ENCODE measurements at places on chromosomes 12 and 14.
A peak's percentile ranks its signal among the peaks of the same experiment; 100 is the strongest.

- DNase-seq: no peak
Measured at GRCh38 chr12:106305376-106305775, 2.8 kb downstream of the TCP11L2 start.

- no peak for DNase-seq
Measured at GRCh38 chr14:91058042-91058581, 2.3 kb downstream of the RPS6KA5 start.

GRCh38 chr14:69693801-69694729 lies 72.9 kb upstream of the SRSF5 start:
- DNase-seq: no peak

DNA sequence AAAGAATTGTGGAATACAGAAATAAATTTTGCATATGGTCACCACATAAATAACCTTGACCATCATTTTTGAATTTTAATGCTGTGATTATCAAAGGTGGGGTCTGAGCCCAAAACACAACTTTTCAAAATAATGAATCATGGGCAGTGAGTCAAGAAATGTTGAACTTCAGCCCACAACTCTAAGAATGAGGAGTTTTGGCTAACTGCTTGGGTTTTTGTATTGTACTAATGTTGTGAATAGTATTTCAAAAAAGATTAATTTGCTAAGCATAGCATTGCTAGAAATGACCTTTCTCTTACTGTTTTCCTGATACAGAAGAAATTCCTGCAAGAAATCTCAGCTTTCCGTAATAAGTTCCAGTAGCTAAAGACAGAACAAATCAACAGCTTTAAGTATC lies 24.4 kb upstream of the YARS2 start:
- DNase-seq: no peak

GRCh38 chr14:94043756-94044475 lies 17.8 kb downstream of the OTUB2 start:
- DNase-seq: no peak

GRCh38 chr12:87234898-87235297 lies 794.3 kb downstream of the C12orf50 start:
- no peak for DNase-seq

DNA sequence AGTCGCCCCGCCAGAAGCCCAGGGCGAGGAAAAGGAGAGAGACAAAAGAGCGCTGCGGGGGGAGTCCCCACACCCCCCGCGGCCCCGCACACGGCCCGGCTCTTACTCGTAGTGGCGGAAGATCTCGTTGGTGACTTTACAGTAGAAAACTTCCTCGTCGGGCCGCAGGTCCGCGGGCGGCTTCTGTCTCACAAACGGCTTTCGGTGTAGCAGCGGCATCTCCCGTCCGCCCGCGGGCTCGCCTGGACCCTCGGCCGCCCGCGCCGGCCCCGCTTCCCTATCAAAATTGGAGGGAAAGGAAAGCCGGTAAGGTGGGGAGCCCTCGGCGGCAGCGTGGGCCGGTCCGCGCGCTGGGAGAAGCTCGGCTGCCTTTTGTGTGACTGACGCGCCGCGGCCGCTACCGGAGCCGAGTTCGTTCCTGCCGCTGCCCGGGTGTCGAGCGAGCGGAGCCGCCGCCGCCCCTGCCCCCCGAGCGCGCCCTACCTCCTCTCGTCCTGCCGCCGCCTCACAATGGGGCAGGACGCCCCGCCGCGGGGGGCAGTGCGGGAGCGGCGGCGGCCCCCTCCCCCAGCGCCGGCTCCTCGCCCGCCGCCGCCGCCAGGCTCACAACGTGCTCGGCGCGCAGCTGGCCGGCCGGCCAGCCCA lies 652 bp downstream of the BAZ1A start:
- DNase-seq: peak; percentile 60

DNA sequence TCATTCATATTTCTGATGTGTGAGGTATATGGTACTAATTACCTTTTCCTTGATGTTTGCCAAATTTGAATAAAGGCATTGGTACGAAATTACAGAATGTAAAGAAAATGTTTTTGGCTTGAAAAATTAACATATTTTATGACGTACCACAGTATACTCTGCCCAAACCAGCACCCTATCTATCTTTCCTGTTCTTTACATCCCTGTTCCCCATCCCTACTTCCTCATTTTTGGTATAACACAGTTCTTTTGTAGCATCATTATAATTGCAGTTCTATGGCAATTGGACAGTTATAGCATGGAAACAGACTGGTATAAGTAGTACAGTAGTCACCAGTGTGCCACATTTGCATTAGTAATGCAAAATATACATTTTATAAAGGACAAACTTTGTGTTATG lies 7.0 kb upstream of the CCT2 start:
- DNase-seq: no peak

DNA sequence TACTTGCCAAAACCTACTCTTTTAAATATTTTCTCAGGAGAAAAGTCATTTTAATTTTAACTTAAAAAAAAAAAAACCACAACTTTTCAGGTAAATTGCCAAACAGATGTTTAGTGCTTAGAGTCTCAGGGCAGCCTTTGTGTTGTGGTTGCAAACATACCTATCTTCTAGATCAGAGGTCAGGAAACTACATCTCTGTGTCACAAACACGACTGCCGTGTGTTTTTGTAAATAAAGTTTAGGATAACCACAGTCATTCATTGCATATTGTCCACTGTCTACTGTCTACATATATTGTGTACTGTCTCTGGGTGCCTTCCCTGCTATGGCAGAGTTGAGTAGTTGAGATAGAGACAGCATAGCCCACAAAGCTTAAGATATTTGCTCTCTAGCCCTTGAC lies 48.9 kb downstream of the DYRK2 start:
- no peak for DNase-seq

DNA sequence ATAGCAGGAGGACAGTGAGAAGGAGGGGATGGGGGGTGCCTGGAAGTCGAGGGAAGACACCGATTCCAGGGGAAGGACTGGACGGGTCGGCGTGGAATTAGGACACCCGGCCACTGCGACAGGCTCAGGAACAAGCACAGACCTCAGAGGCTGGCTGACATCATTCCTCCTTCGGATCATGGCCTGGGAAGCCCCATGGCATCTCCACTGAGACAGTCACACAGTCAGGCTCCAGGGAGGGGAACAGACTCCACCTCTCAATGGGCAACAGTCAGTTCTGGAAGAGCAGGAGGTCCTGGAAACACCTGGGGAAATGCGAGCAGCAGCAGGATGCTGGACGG lies 67.9 kb upstream of the FBRSL1 start:
- no peak for DNase-seq

DNA sequence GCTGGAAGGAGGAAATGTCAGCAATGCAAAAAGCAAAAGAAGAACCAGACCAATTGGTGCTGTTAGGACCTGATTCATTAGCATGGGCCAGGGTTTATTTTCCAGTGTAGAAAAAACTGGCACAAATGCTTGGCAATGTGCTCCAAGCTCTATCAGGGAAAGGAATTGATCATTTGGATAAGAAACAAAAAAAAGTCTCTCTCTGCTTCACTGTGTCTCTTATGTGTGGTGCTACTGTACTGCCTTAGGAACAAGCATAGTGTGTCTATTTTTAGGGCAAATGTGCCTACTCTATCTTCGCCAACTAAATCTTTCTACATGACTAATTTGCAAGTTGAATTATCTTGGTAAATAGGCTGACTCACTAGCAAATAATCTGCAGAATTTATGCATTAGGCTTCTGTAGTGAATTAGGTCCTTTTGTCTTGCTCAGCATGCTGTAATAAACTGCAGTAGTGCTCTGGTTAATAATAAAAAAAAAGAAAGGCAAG lies 236.7 kb downstream of the MDGA2 start:
- DNase-seq: no peak

DNA sequence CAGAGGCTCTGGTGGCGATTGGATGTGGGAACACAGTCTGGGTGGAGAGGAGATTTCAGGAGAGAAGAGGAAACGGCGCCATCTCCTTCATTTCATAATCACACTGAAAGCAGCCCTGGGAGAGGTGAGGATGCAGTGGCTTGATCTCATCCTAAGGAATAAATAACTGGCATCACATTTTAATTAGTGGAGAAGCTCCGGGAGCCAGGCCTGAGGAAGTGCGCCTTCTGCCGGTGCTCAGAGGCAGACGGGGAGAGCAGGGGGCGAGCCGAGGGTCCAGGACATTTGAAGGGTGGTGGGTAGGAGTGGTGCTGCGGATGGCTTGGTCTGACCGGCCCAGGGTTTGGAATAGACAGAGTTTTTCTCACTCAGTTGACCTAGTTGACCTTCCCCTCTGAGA lies 265.0 kb downstream of the CACNA1C start:
- no peak for DNase-seq

DNA sequence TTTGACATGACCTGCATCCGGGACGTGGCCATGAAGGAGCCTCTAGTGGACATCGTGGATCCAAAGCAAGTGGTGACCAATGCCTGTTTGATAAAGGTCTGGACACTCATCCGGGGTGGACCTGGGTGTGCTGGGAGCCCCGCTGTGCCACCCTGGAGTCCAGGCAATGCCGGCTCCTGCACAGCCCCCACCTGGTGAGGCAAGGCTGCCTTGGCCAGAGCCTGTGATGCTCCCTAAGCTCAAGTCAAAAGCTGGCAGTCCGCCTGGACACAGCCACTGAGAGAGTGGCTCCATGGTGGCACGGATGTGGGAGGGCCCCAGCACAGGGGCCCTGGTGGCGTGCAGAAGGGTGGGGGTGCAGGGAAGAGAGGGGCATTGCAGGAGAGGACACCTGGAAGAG lies 85.9 kb downstream of the PRMT8 start:
- no peak for DNase-seq

- DNase-seq: no peak
Measured at GRCh38 chr14:74924061-74924460, 1.0 kb upstream of the RPS6KL1 start.

DNA sequence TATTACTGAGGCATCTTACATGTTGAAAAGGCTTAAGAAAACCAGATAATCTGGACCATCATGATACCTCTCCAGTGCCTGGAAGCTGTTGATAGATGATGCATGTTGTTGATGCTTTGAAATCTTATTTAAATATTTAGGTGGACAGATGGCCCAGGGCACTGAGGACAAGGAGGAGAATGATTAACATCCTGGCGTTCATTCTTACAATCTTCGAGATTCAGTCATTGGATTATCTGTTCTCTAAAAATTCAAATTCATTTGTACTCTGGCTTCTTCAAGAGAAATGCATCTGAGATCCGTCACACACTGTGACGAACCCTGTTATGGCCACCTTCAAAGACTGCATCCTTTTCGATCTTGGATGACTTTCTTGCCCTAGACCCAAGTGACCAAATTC lies 121.3 kb upstream of the IGF1 start:
- DNase-seq: no peak

GRCh38 chr14:60332869-60333268 lies 83.8 kb downstream of the PPM1A start:
- DNase-seq: no peak

DNA sequence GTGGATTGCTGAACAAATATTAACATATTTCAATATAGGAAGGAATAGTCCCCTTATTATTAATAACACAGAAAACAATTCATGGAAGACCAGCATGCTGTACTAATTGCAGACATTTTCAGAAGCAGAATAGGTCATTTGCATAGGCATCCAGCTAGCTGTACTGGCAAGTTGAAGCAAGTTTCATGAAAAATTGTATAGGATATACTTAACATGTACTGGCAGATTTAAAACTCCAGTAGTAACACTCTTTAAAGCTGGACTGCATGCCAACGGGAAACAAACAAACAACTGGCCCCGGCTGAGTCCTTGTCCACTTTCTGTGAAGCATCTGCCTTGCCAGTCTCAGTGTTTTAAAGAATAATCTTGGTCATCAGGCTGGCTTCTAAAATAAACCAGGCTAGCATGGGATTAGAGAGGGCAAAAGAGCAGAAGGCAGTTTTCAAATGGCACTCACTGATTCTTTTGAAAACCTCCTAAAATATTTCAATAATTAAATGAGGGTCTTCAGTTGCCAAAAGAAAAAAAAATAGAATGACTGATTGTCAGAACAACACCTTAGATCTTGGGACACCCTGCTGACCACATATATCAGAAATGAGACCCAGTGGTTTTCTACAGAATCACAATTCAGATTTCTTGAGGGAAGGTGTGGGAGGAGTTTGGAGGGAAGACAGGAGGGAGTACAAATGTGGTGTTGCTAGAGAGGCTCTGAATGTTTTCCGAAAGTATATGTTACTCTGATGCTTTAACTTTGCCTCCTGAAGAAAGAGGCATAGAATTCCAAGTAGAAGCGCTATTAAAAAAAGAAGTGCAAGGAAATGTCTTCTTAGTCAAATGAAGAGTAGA lies 122.5 kb upstream of the KRAS start:
- no peak for DNase-seq

DNA sequence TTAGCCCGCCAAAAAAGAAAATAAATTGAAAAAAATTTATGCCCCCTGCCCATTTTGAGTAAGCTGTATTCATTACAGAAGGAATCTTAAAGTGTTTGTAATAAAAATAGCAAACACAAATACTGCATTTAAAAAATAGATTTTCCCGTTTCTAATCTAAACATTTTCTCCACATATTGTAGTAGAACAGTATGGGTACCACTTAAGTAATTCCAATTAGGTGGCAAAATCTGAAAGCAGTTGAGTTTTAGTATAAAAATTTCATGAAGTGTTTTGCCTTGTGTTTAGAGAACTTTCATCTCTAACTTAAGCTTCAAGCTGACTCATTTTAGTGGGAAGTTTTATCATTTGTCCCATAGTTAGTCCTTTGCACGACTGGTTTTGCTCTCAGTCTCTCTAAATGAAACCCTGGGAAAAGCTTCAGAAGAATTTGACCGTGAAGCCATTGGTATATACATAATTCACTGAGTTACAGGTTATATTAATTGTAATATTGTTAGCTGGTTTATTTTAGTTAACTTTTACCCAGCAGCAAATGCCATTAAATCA lies 214.6 kb downstream of the ERC1 start:
- DNase-seq: no peak

DNA sequence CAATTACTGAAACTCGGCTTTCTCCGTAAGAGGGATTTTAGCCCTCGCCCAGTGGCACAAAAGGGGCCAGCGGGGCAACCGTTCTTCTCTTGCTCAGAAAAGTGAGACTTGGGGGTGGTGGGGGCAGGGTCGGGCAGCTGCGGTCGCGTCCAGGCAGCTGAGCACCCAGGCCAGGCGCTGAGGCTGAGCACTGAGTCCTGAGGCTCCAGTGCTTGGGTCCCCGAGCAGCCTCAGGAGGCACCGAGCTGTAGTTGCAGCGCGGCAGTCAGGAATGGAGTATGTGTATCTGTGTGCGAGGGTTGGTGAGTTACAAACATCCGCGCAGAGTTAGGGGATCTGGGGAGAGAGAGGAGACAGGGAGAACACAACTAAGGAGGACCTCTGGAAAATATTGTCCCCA lies 4.1 kb upstream of the HOXC6 start:
- no peak for DNase-seq

Measured in muscle of back (tissue), 13 donors.